GM12878 (cell line): ENCODE measurements at places on chromosomes 16 and 17.

GRCh38 chr16:66752958-66753357 lies 1.5 kb upstream of the DYNC1LI2 start:
- peaks cover under 1% of the 10 kb centered on the region for H3K36me3 ChIP-seq
- no peaks in the 10 kb centered on the region; the same call in 1 of the 2 replicates for H3K27me3 ChIP-seq
- H3K4me3 ChIP-seq, result no peak overlapping the region
- DNase-seq, result no peak
- H3K27ac ChIP-seq, result no peak overlapping the region

DNA sequence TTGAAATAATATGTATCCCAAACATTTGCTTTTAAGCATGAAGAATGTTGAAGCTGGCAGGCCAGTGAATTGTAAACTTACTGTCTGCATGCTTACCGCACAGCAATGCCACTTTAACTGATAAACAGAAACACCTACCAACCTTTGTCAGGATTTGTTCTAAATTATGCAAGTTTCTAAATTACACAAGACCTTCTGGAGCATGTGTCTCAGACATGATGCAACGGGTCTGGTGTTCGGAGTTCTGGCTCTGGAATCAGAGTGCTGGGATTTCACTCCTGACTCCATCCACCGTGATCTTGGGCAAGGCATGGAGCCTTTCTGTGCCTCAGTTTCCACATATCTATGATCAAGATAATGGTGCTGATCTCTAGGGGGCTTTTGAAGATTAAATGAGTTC lies 111.2 kb downstream of the CCT6B start:
- no peak for DNase-seq
- peaks cover 2% of the 10 kb centered on the region for H3K27me3 ChIP-seq
- no peaks in the 10 kb centered on the region for H3K4me1 ChIP-seq
- H3K27ac ChIP-seq, result no peak overlapping the region

GRCh38 chr17:45849536-45849990 lies 4.9 kb downstream of the SPPL2C start:
- H3K4me1 ChIP-seq, result no peaks in the 10 kb centered on the region
- no peaks in the 10 kb centered on the region for H3K36me3 ChIP-seq
- no peak overlapping the region for H3K27ac ChIP-seq
- DNase-seq, result no peak
- H3K27me3 ChIP-seq, result no peaks in the 10 kb centered on the region; the same call in 1 of the 2 replicates

GRCh38 chr17:82304826-82305726 lies 12.3 kb downstream of the CD7 start:
- H3K4me1 ChIP-seq, result peaks cover 29% of the 10 kb centered on the region
- no peaks in the 10 kb centered on the region for H3K36me3 ChIP-seq
- no peak overlapping the region for H3K27ac ChIP-seq
- H3K27me3 ChIP-seq, result no peaks in the 10 kb centered on the region; the same call in 1 of the 2 replicates

DNA sequence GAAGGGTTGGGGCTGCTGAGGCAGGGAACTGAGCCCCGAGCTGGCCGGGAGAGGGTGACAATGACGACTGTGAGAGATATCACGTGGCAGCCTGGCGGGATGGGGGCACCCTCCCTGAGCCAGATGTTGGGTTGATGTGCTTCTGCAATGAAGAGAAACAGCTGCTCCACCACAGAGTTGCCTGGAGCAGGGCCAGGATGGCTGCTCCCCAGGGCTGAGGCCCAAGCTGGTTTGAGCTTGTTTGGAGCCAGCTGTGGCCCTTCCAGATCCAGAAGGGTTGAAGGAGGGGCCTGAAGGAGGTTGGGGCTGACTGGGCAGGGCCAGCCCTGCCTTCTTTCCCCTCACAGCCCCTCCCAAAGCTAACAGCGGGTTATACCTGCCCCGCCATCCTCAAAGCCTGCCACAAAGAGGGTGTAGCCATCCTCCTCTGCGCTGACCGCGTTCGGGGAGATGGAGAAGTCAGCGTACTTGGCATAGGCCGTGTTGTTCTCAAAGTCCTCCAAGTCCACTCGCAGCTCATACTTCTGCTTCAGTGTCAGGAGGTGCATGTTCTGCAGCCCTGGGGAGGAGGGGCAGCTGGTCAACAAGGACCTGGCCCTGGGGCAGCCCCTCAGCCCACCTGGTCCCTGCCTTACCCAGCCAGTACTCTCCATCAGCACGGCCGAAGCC lies 2.1 kb downstream of the MFAP4 start:
- no peak overlapping the region for H3K4me3 ChIP-seq
- H3K27ac ChIP-seq, result no peak overlapping the region
- no peak for DNase-seq
- no peaks in the 10 kb centered on the region; the same call in 1 of the 2 replicates for H3K27me3 ChIP-seq
